AG04449 (cell line): ENCODE measurements at places on chromosomes 4 and X.

DNA sequence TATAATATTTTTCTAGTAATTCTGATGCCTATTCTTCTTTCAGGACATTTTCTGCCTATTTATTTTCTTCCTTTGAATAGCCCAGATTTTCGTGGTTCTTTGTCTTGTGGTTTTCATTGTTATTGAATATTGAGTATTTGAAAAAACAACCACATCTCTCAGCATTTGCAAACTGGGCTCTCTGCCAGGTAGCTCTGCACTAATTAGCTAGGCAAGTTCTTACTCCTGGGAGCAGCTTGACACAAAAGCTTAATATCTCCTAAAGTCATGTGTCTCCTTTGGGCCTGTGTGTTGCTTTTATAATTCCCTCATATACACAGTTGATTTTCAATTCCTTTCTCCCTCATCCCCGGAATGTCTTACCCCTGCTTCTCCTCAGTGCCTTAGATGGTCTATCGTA is 413.5 kb upstream of the GRIA3 start:
- no peak for DNase-seq

DNA sequence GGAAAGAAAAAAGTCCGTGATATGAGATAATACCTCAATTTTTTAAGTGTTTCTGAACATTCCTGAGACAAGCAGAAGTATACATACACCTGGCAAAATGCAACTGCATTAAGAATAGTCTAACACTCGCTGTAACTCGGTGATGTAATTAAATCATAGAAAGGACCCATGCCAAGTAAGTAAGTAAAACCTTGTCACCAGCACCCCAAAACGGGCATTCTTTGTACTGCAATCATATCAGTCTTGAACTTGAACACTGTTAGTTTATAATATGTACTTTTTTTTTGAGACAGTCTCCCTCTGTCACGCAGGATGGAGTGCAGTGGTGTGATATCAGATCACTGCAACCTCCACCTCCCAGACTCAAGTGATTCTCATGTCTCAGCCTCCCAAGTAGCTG is 47.4 kb downstream of the SMIM14 start:
- DNase-seq, result no peak

GRCh38 chr4:101019941-101020401 is 327.4 kb downstream of the PPP3CA start:
- DNase-seq, result no peak

- no peak for DNase-seq
Observed at GRCh38 chrX:141175786-141176185, 1.1 kb downstream of the LDOC1 start.

DNA sequence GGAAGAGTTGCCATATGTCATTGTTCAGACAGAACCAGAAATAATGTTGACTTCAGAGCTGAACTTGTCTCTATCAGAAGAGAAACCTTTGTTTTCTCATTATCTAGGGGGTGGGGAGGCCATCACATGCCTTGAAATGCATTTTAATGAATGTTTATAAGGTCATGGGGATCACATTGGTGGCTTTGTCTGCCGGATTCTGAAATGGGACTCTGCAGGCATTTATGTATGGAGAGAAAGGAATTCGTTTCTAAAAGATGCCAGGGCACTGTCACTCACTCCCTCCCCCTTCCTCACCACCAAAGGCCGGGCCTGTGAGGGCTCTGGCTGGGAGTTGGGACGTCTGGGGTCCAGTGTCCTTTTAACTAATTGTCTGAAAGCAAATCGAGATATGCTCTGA is 102.2 kb downstream of the MAMLD1 start:
- DNase-seq, result no peak

GRCh38 chrX:7254144-7254543 is 106.2 kb upstream of the PUDP start:
- DNase-seq, result no peak

DNA sequence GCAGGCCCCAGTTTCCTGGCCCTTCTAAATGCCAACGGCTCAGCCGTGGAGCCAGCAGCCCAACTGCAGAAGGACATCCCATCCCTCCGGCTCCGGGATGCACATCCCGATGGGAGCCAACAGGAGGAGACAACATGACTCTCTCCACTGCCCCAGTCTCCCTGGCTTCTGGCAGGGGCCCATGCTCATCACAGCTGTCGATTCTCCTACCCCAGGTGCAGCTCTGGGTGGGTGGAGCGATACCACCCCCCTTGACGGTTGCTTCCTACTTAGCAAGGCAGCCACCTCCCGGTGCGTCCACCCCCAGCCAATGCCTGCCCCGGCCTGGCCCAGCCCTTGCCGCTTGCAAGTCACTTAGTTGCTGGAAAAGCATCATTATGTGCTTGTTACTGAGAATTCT is 19.5 kb downstream of the ZNF275 start:
- no peak for DNase-seq

DNA sequence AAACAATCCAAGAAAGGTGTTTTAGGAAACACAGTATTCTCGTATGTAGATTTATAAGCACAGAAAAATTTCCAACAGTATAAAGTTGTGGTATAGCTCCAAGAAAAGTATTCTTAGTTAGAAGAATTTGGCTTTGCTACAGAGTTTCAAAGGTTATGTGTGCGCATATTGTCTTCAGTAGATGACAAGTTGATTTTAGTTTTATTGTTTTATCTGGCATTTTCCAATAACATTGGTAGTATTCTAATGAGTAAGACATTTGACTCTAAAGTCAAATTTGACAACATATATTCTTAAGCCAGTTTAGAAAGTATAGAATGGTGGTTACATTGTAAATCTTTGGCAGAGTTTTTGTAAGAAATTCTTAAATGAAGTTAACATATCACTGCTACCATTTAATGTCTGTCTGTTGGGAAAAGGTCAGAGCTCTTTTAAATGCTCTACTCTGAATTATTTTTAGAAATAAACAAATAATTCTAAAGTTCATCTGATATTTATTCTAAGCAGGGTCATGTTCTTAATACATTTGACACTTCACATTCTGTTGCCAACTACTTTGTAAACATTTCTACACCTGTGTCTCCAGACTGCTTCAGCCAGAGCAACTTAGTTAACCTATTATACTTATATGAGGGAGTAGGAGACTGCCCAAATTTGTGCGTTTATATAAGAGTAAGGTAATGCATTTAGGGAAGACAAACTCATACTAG is 30.0 kb downstream of the CLCN3 start:
- no peak for DNase-seq

DNA sequence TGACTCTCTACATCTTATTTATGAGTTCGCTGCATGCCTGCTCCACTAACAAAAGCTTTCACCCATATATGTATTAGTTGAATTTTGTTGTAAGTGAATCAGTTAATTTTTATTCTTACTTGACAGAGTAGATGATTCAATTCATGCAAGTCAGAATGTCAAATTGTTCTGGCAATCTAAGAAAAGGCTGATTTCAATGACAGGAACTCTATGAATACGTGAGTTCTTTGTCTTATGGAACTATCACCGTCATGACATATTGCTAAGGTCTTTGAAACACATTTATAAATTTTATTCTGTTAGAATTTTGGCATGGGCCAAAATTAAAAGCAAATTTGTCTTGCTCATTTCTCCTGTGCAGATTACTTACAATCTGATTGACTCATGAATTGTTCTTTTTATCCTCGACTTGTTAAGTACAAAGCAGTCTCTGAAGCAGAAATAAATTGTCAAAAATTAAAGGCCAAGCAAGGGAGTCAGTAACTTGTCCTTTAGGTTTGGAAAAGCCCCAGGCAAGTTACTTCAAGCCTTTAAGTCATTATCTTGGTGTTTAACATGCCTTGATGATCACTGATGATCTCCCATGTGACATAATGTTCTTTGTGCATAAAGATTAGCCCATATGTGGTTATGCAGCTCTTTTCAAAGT is 89.0 kb upstream of the GC start:
- no peak for DNase-seq

- no peak for DNase-seq
Observed at GRCh38 chr4:69775321-69775867, 15.0 kb upstream of the SULT1B1 start.

DNA sequence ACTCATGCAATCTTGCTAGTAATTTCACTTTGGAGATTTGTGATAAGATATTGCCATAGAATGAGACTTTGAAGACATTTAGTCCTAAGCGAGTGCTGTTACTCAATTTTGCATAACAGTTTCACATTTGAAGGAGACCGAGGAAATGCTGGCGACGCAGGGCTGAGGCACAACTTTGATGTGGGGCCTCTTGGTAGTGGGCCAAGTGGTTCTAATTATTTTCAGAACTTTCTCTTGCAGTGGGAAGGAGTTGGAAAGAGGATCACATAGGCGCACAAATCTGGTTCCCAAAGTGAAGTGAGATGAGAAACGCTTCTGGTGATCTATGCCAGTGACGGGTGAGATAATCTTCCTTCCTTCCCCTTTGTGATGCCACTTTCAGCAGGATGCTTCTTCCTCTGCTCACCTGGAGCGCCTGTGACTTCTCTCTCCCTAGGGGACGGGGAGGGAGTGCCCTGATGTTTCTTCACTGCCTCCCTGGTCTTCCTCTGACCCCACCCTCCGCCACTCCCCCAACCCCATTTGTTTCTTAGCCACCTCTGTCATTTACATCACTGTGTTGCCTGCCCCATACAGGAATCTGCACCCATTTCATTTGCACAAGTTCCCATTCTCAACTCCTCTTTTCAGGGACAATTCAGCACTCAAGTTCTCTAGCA is 138.9 kb upstream of the MID1 start:
- no peak for DNase-seq

- DNase-seq, result no peak
Observed at GRCh38 chr4:71275570-71275969, 63.2 kb upstream of the SLC4A4 start.

GRCh38 chr4:40350627-40351227 is 15.6 kb downstream of the CHRNA9 start:
- DNase-seq, result no peak

- DNase-seq, result no peak
Observed at GRCh38 chr4:1723131-1723801, 1.9 kb downstream of the TACC3 start.

- no peak for DNase-seq
Observed at GRCh38 chrX:458631-459061, 71.9 kb upstream of the PPP2R3B start.

GRCh38 chrX:150212672-150213480 is 150.2 kb upstream of the MAMLD1 start:
- no peak for DNase-seq

DNA sequence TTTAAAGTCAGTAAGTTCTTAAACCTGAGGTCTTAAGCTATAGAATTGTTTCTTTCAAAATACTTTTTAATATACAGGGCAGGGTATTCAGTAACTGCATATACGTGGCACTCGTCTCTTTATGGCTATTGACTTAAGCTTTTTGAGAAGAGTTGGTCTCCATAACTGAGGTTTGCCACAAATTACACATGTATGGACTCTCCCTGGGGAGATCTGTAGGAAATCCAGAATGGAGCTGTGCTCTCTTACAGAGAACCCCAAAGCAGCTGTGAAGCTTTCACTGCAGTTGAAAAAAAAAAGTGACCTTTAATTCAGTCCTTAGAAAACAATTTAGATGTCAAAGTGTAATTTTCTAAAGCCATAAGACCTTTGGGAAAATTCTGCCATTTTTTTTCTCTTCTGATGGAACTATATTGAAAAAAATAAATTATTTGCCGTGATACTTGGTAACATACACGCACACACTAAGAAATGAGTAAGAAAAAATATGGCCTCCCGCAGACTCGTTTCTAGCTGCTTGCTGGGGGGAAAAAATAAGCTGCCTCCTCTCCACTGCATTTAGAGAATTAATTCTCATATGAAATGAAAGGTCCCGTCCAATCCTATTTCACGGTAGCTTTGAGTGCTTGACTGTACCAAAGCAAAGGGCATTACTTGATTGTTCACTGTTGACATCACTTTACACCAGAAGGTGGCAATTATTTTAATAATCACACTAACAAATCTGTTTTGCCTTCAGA is 159.4 kb upstream of the TENM3 start:
- DNase-seq, result no peak
